Activated CD4-positive, alpha-beta T cell treated with anti-CD3 and anti-CD28 coated beads for 24 hours (primary cell): ENCODE measurements at places on chromosomes 6 and 20.

DNA sequence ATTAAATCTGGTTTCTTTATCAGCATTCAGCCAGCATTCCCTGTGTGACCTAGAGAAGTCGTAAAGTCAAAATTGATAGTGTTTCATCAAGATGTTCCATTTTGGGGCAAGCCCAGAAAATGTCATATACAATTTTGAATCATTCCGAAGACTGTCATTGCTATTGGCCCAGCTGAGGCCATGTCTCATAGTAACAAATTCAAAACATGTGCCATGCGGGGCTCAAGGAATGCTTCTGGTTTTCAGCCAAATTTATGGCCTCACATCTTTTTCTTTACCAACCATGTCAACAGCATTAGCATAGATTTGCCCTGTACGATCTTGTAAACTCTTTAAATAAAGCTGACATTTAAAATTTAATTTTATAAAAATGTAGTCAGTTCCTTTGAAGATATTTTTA, 314.7 kb downstream of the PAX1 start:
- no peak for DNase-seq

GRCh38 chr6:152225241-152225934, 411.8 kb downstream of the SYNE1 start:
- no peak for DNase-seq

DNA sequence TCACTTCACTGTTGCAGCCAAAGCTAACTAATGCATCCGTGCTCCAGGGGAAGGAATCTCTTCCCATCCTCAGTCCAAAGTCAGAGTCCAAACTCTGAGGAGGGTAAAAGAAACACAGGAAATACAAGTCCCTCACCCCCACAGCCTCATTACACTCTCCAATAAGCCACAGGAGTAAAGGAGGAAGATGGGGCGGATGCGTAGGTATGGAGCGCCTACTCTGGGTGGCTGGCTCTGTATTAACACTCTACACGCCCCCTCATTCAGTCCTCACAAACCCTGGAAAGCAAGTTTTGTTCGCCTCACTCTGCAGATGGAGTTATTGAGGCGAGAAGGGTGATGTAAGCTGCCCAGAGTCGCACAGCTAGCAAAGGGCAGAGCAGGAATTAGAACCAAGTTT, 242.9 kb downstream of the NRN1 start:
- no peak for DNase-seq

GRCh38 chr20:36435592-36436541, 105.5 kb upstream of the MYL9 start:
- DNase-seq: peak; percentile 83

DNA sequence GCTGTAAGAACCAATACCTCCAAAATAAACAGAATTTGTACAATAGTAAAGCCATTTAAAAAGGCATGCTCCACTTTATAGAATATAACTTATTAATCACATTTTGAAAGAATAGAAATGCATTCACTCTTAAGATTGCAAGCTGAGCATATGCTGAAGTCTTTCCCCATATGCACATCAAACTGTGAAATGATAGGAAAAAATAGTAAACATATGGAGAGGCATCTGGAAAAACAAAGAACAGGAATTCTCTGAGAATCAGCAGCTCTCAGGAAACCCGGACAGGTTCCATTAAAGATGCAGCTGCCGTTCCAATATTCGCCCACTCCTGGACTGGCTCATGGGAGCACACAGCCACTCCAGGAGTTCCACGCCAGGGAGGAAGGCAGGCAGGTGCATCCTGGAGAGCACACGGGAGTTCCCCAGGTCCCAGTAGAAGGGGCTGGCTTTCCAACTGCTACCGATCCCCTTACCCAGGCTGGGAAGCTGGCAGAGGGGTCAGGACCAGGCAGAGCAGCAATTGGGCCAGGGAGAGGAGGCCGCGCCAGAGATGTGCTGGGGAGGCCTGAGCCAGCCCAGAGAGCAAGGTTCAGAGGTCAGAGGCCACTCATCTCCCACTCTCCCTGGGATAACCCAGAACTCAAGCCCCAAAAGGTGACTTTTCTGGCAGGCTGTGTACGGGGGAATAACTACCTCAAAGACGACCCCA, 111.1 kb downstream of the DLL1 start:
- DNase-seq: no peak

GRCh38 chr6:20757761-20758160, 223.5 kb downstream of the CDKAL1 start:
- DNase-seq: no peak

- no peak for DNase-seq
These were observed 370.3 kb upstream of the JARID2 start for GRCh38 chr6:14875481-14876063.

- no peak for DNase-seq
These were observed 19.5 kb downstream of the KIF25 start for GRCh38 chr6:168016721-168017525.

DNA sequence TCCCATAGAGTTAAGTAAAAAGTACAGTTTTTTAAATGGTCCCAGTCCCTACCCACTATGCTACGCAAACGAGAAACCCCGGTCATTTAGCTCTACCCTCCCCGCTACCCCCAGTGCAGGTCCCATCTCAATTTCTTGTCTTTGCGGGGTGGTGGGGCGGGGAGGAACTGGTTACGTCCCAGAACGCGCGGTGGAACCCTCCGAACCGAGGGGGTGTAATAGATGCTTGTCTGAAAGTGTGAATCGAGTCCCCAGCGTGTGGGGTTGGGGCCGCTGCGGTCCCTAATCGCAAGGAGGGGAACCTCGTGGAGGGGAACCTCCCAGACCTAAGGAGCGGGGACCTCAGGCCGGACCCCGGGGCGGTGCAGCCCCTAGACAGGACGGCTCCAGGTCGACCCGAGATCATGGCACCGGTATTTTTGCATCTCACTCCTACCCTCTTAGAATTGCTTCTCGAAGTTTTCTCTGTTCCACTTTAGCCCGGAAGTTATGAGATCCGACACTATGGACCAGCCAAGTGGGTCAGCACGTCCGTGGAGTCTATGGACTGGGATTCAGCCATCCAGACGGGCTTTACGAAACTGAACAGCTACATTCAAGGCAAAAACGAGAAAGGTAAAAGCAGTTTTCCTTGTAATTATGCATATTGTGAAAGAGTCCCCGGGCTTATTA, 779 bp downstream of the HEBP2 start:
- no peak for DNase-seq

GRCh38 chr6:111852725-111853124, 20.5 kb downstream of the FYN start:
- DNase-seq: no peak

DNA sequence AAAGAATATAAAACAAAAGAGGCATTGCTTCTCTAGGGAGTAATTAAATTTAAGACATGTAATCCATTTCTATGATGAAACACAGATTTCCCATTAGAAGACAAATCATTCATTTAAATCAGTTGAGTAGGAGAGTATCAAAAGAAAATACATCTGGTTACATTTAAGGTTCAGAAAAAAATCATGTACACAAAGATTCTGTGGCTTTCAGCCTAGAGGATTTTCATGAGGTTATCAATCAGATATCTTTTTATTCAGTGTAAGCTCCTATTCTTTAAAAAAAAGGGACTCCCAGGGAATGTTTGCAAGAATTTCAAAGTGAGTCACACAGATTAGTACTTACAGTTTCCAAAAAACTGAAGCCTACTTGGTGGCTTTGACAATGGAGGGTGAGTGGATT, 24.9 kb downstream of the COL21A1 start:
- DNase-seq: no peak

GRCh38 chr6:319177-320131, 27.2 kb downstream of the DUSP22 start:
- no peak for DNase-seq

- no peak for DNase-seq
These were observed 18.9 kb upstream of the TRAM2 start for GRCh38 chr6:52595796-52596130.

DNA sequence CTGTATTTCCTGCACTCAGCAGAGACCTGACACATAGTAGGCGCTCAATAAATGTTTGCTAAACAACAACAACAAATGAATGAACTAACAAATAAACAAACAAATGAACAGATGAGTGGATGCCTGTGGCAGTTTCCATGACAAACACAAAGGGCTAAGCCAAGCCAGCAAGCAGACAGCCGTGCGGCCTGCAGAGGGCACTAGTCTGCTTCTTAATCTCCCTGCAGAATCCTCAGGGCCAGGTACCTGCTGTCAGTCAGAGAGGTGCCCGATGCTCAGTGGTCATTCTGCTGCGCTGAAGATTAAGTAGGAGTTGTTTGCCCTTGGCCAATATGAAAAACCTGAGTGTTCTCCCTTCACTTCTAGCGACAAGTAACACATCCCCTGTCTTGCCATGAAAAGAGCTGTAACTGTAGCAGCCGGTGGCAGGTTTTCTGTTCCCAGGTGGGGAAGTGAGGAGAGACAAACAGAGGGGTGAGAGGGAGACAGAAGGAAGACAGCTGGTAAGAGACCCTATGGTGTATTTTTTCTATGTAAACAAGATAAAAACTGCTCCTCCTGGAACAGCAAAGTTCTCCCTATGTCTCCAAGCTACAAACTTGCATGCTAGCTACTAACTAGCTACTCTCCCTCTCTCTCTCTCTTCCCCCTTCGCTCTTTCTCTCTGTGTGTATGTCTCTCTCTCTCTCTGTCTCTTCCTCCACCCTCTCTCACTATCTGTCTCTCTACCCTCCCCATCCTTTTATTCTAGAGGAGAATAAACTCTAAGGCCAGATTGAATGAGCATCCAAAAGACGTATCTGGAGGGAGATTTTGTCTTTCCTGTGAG, at the start of gene MC3R:
Gene MC3R, plus strand, starts transcription at position 779 of the 829 bp plus-strand sequence. CDS start 112 bp downstream, outside the sequence.
- DNase-seq: peak; percentile 3

DNA sequence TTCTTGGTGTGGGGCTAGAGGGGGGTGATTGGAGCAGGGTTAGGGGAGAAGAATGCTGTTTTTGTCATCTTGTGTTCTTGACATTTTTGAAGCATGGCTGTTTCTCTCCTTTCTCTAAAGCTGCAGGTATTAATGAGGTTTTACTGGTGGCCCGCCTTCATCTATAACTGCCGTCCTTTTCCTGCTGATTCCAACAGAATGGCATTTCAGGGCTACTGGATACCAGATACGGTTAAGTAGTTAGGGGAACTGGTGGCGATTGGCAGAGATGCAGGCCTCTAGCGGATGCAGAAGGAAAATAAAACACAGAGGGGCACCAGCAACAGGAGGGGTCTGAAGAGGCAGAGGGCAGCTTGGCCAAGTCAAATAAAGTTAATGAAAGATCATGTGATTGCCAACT, 89.7 kb upstream of the EEF1E1 start:
- DNase-seq: no peak

- no peak for DNase-seq
These were observed 45.5 kb downstream of the CEP43 start for GRCh38 chr6:167044696-167045095.

- no peak for DNase-seq
These were observed 15.9 kb upstream of the FANCE start for GRCh38 chr6:35436071-35436857.

DNA sequence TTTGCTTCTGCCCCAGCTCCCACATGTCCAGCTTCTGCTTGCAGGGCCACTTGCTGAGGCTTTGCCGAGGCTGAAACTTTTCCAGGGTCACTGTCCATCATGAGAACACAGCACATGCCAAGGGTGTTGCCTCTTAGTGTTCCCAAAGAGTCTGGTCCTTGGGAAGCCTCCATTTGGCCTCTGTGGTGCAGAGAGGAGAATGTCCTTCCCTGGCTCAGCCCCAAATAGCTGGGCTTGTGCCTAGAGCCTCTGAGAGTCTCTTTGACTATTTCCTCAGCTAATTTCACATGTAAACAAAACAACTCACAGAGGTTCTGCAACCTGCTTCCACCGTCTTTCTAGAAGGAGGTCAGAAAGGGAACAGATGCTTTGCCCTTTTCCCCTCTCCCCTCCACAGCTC, 40.4 kb upstream of the RAB23 start:
- DNase-seq: no peak

- DNase-seq: no peak
These were observed 3.8 kb upstream of the ECHDC1 start for GRCh38 chr6:127347178-127347577.

GRCh38 chr6:285030-285771, 7.1 kb upstream of the DUSP22 start:
- no peak for DNase-seq

- no peak for DNase-seq
These were observed 48.6 kb upstream of the NAA20 start for GRCh38 chr20:19968466-19969073.

DNA sequence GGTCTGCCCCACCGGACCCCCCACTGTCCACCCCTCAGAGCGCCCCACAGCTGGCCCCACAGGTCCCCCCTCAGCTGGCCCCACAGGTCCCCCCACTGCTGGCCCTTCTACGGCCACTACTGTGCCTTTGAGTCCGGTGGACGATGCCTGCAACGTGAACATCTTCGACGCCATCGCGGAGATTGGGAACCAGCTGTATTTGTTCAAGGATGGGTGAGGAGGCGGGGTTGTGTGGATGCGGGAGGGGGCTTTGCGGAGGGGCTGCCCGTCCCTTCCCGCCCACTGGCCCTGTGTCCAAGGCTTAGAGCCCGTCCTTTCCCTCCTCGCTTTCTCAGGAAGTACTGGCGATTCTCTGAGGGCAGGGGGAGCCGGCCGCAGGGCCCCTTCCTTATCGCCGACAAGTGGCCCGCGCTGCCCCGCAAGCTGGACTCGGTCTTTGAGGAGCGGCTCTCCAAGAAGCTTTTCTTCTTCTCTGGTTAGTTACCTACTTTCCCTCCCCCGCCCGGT, 4.7 kb downstream of the MMP9 start:
- DNase-seq: no peak

- DNase-seq: no peak
These were observed 3.3 kb downstream of the TM9SF4 start for GRCh38 chr20:32112841-32113240.

GRCh38 chr20:51426718-51427650, 115.5 kb downstream of the NFATC2 start:
- DNase-seq: no peak

DNA sequence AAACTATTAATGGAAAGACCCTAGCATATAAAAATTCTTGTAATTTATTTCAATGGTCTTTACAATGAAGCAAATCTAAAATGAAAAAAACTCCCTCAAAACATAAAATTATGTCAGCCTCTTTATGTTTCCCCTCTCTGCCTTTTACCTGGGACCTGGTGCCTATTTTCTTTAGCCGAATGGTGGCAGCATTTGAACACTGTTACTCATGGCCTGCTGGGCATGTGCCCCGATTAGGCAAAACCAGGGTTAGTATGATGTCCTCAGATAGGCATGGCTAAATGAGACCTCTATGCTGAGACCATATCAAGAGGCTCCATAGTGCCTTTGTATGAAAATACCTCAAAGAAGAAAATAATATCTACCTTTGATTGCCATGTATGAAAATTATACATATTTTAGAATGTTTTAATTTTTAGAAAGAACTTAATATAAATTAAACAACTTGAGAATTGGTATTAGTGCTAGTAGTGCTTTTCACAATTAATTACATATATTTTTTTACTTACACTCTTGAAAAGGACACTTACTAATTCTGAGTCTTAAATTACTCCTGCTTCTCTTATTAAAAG, 22.5 kb upstream of the C6orf58 start:
- no peak for DNase-seq

- DNase-seq: no peak
These were observed 19.5 kb downstream of the CHD6 start for GRCh38 chr20:41598719-41599118.

- no peak for DNase-seq
These were observed 4.7 kb downstream of the GCLC start for GRCh38 chr6:53540129-53540692.
